NCI-H1417 treated with DMSO at 0.1 percent for 48 hours (cell line): ENCODE measurements at places on chromosomes 1 and 21.

DNA sequence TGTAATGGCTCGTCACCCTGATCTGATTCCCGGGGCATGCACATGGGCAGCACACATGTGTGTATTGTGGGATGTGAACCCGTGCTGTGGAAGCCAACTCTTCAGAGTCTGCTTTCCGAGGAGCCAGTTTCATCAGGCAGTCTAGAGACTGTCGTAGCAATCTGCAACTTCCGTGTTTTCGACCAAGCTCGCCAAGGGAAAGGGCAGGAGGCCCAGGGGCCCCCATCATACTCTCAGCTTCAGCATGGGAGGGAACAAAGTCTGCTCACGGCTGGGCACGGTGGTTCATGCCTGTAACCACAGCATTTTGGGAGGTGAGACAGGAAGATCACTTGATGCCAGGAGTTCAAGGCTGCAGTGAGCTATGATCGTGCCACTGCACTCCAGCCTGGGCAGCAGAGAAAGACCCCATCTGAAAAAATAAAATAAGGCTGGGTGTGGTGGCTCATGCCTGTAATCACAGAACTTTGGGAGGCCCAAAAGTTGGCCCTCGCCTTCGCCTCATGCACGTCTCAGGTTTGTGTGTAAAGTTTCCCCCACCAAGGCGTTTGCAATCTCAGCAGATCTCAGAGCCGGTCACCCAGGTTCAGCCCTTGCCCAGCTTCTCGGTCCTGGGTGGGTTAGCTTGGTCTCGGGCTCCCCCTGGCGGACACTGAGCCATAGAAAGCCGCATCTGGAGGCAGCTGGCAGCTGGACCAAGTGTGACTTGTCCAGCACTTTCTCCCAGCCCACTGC, 48.5 kb upstream of the SLC25A33 start:
- no peak for DNase-seq

GRCh38 chr1:18004278-18004677, 103.3 kb upstream of the IGSF21 start:
- DNase-seq, result no peak

GRCh38 chr1:44406737-44407429, 1.8 kb downstream of the RNF220 start:
- no peak for DNase-seq

- no peak for DNase-seq
Observed at GRCh38 chr1:230175839-230176238, 108.8 kb downstream of the GALNT2 start.

DNA sequence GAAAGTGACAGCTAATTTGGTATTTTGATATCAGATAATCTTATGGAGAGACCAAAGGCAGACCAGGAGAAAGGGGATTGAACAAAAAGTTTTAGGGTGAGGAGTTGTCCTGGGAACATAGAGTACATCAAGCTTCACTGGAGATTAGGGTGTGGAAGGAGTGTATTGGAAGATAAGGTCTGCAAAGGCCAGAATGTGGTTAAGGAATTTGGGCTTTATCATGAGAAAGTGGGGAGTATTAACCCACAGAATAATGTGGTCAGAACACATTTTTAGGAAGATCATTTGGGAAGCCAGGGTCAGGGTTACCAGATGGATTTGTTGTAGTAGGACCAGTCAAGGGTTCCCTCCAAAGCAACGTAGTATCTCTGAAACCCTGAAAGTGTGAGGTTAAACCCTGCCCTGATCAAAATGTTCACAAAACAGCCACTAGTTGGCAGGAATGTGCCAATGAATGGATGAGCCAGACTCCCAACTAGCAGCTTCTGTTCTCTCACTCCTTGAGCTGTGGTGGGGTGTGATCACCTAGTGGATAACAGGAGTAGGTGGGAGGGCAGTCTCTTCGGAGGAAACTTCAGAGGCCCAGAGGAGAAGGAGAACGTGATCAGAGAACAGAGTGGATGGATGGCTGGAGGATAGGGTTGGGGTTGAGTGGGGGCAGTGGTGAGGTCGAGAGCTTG, 35.8 kb downstream of the SLC2A1 start:
- DNase-seq, result no peak

DNA sequence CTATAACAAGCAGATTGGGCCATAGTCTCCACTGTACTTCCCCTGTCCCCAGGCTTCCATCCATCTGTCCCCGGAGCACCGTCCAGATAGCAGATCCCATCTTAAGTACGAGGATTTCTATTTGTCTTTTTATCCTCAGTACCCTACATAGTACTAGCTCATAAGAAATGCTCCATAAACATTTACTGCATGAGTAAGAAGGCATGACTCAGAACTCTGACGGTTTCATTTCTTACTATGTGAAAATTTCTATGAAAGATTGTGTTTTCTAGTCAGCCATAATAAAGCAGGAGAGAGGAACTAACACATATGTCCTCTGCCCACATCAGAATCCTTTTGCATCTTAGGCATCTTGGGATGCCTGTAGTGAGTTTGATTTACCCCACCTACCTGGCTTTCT, 49.5 kb downstream of the CHD1L start:
- DNase-seq, result no peak

DNA sequence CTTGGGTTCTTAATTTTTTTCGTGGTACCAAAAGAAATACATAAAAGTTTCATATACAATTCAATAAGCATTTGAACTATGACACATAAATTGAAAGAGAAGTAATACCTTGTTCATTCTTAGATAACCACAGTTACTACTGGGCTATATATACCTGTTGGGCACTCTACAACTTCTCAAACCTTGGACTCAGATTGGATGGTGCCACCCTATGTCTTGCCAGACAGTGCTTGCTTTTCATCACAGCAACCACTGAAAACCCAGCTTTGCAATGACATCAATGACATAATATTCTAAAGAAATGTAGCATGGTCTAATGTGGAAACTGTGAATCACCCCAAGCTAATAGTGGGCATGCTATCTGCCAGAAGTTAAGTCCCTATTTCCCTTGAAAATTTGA, 62.8 kb upstream of the DPH5 start:
- DNase-seq, result no peak

DNA sequence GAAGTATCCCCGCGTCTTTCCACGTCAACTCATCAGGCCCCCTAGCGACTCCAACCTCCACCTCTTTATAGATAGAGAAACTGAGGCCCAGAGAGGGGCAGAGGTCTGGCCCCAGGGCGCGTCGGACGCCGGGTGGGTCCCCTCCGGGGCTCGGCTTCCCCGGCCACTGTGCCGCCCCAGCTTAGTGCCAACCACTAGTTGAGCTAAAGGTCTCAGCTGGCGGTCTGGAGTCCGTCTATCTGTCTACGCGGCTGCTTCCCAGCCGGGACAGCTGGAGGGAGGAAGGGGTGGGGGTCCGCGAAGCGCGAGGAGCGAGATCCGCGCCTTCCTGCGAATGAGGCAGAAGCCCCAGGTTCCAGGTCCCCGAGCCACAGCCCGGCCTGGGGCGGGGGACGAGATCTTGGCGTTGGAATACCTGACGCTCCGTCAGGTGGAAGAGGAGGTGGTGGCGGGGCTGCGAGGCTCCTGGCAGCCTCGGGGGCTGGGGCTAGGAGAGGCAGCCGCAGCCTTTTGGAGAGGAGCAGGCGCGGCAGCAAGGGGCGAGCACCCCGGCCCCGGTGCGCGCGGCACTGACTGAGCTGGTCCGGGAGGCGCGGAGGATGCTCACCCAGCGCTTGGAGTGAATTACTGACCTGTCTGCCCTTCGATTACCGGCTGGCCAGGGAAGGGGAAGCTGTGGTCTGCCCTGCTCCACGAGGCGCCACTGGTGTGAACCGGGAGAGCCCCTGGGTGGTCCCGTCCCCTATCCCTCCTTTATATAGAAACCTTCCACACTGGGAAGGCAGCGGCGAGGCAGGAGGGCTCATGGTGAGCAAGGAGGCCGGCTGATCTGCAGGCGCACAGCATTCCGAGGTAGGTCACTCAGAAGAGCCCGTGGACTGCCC, 937 bp downstream of the PODN start:
- DNase-seq, result no peak

- no peak for DNase-seq
Observed at GRCh38 chr21:33135925-33136324, 66.0 kb downstream of the OLIG1 start.

- no peak for DNase-seq
Observed at GRCh38 chr1:113628997-113629396, 130.3 kb downstream of the PHTF1 start.

DNA sequence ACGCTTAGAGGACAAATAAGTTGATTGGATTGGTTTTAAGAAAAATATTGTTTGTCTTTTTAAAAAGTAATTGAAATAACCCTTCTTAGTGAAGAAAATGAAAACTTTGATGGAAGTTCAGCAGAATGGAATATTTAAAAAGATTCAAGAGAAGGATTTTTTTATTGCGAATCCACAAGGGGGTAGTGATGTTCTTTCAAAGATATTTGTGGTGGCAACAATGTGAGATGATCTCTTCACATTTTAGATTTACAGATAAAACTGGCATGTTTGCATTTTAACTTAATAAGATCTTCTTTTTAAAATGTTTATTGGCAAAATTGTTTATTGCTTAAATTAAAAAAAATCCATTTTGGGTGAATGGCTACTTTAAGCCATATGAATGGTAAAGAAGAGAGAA, 8.9 kb downstream of the CAMTA1 start:
- DNase-seq, result peak; percentile 1

- DNase-seq, result no peak
Observed at GRCh38 chr1:57551476-57551875, 127.6 kb upstream of the DAB1 start.

- no peak for DNase-seq
Observed at GRCh38 chr1:167819849-167820683, 93.9 kb downstream of the ADCY10 start.

DNA sequence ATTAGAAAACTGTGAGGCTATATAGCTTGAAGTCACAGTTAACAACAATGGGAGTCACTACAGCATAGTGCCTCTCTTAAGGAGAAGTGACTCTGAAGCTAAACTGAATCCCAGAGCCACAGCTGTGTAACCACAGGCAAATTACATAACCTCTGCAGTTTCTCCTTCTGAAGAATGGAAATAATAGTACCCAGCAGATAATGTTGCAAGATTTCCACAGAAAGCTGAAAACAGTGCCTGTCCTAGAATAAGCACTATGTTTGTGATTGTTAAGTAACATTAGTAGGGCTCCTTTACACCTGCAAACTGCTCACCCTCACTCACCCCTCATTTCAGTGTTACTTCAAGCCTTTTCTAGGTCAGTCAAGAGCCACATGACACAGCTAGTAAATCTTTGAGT, 886.7 kb downstream of the PLA2G4A start:
- DNase-seq, result no peak

DNA sequence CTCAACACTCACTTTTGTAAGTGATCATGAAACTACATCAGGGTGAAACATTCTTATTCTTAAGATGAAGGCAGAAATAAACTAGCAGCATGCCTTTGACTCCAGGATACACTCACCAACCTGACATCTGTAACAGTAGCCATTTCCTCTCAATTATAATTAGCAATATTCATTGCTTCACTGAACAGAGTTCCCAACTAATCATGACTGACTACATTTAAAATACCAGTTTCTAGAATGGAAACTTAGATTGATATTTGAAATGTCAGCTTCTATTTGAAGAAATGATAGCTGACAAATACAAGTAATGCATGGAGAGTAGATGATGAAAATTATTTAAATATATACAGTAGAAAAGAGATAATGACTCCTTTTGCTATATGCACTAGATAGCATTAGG, 1023.8 kb downstream of the MRPL39 start:
- DNase-seq, result no peak

GRCh38 chr1:41236781-41237180, 5.3 kb downstream of the SCMH1 start:
- DNase-seq, result no peak

DNA sequence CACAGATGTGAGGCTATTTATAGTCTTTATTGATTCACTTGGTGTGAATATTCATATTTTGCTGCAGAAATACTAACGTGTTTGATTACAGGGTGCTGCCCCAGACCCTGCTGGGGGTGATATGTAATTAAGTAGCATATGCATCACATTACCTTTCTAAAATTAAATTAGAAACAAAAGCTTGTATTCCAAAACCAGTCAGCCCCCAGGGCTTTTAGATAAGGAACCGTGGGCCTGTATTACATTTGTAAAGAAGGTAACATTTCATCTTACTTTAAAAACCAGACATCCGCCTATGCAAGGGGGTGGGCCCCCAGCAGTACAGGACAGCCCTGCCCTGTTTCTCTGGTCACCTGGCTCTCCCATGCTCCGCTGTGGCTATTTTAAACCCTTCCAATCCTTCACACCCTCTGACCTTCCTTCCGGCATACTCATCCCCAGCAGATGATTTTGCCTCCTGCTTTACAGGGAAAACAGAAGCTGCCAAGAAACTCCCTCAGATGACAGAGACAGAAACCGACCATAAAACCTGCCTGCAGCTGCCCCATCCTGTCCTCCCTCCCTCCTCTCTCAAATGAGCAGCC, 22.0 kb upstream of the KCNC4 start:
- DNase-seq, result no peak

GRCh38 chr1:162554258-162554657, 7.3 kb upstream of the UAP1 start:
- no peak for DNase-seq
